Central memory CD8-positive, alpha-beta T cell (primary cell): ENCODE measurements at places on chromosomes 12 and 14.

DNA sequence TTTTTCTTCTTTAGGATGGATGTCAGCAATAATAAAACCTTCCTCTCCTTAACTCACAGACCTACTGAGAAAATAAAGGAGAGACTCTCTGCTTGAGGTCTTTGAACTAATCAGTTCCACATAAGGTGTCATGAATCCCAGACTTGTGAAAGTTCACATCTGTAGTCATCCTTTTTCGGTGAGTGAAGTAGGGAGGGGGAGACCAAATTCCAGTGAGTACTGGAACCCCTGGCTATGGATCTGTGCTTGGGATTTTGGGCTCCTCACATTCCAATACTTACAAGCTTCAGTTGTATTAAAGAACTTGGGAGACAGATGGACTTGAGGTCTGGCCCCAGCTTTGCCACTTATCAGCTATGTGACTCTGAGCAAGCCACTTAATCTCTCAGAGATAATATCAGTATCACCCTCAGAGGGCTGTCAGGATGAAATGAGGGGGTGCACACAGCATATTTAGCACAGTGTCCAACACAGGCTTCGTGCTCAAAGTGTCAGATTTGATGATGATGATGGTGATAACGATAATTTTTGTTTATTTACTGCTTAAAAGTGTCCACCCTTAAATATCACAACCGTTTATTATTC lies 34.8 kb upstream of the APPL2 start:
- no peaks in the 10 kb centered on the region for H3K4me1 ChIP-seq
- DNase-seq: no peak
- no peak overlapping the region for H3K27ac ChIP-seq

- no peak for DNase-seq
- peaks cover 28% of the 10 kb centered on the region for H3K4me1 ChIP-seq
- H3K4me3 ChIP-seq: peak overlapping the region; percentile 71
- H3K36me3 ChIP-seq: peaks cover 6% of the 10 kb centered on the region
Observed at GRCh38 chr12:29104516-29104915, 44.6 kb upstream of the FAR2 start.

GRCh38 chr14:102586420-102587104 lies 5.9 kb upstream of the RCOR1 start:
- no peak overlapping the region for H3K4me3 ChIP-seq
- H3K4me1 ChIP-seq: no peaks in the 10 kb centered on the region
- H3K27me3 ChIP-seq: no peaks in the 10 kb centered on the region

GRCh38 chr12:50087151-50087550 lies 2.0 kb downstream of the SMARCD1 start:
- no peak overlapping the region for H3K27ac ChIP-seq
- H3K36me3 ChIP-seq: peaks cover 40% of the 10 kb centered on the region
- peaks cover 35% of the 10 kb centered on the region for H3K4me1 ChIP-seq
- DNase-seq: no peak
- H3K27me3 ChIP-seq: no peaks in the 10 kb centered on the region

DNA sequence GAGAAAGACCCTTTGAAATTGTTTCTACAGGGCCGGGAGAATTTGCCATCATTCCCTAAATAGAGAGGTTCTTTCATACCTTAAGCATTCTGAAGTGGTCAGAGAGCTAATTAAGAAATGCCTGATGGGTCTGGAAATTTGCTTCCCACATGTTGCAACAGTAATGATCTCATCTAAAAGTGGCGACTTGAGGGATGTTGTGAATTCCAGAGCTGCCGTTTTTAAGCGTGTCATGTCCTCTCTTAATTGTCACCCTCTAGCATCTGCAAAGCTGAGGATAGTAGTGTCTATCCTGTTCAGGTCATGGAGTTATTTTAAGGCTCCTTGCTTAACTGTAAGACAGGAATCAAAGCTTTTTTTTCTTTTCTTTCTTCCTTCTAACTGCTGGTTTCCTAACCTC lies 60.4 kb downstream of the FOS start:
- no peak overlapping the region for H3K4me3 ChIP-seq
- H3K4me1 ChIP-seq: peaks cover 8% of the 10 kb centered on the region
- no peak overlapping the region for H3K27ac ChIP-seq
- H3K27me3 ChIP-seq: peaks cover 23% of the 10 kb centered on the region
- H3K36me3 ChIP-seq: no peaks in the 10 kb centered on the region

GRCh38 chr14:47300796-47301195 lies 374.6 kb downstream of the MDGA2 start:
- no peaks in the 10 kb centered on the region for H3K27me3 ChIP-seq
- no peak for DNase-seq
- no peaks in the 10 kb centered on the region for H3K36me3 ChIP-seq
- no peaks in the 10 kb centered on the region for H3K4me1 ChIP-seq
- H3K27ac ChIP-seq: no peak overlapping the region

GRCh38 chr14:103662591-103662990 lies 33.6 kb downstream of the KLC1 start:
- peaks cover 73% of the 10 kb centered on the region for H3K36me3 ChIP-seq
- no peaks in the 10 kb centered on the region for H3K4me1 ChIP-seq
- no peak for DNase-seq
- H3K4me3 ChIP-seq: no peak overlapping the region
- no peaks in the 10 kb centered on the region for H3K27me3 ChIP-seq

- H3K27ac ChIP-seq: no peak overlapping the region
- no peaks in the 10 kb centered on the region for H3K4me1 ChIP-seq
- no peak overlapping the region for H3K4me3 ChIP-seq
- no peaks in the 10 kb centered on the region for H3K36me3 ChIP-seq
- DNase-seq: no peak
Observed at GRCh38 chr12:52181746-52182145, 10.1 kb downstream of the KRT80 start.

GRCh38 chr12:113070117-113070906 lies 13.8 kb downstream of the DTX1 start:
- H3K27me3 ChIP-seq: no peaks in the 10 kb centered on the region
- peak overlapping the region; percentile 80 for H3K27ac ChIP-seq
- peaks cover 27% of the 10 kb centered on the region for H3K4me1 ChIP-seq
- DNase-seq: no peak
- H3K4me3 ChIP-seq: peak overlapping the region; percentile 34

GRCh38 chr12:57475271-57476161 lies 4.2 kb downstream of the ARHGAP9 start:
- H3K4me1 ChIP-seq: peaks cover 83% of the 10 kb centered on the region
- no peaks in the 10 kb centered on the region for H3K27me3 ChIP-seq
- H3K36me3 ChIP-seq: peaks cover 73% of the 10 kb centered on the region
- peak overlapping the region; percentile 97 for H3K27ac ChIP-seq

- no peak overlapping the region for H3K27ac ChIP-seq
- peaks cover 7% of the 10 kb centered on the region for H3K36me3 ChIP-seq
- no peak for DNase-seq
- no peaks in the 10 kb centered on the region for H3K4me1 ChIP-seq
Observed at GRCh38 chr12:113040722-113041171, 15.8 kb upstream of the DTX1 start.

DNA sequence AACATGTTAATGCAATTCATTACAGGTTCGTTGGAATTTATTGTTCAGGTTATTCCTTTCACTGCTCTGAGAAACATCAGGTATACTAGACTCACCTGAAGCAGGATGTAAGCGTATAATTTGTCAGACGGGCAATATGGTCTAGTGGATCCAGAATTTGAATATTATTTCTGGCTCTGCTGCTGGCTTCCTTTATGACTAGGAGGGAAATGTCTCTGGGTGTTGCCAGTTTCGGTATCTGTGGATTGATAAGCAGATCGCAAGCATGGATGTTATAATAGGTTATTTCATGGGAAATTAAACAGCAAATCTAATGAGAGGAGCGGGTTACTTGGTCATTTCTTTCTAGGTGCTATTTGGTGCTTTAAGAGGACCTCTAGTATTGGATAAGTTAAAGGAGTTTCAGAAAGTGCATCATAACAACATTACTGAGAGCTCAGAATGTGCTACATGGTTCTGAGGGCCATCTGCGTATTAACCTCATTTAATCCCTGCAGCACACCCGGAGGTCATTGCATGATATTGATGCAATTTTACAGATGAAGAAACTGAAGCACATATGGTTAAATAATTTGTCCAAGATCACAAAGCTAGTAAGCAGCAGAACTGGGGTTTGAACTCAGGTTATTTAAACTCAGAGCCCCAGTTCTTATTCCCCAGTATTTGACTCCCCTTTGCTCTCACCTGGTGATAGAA lies 47.3 kb upstream of the BCAT1 start:
- no peak overlapping the region for H3K4me3 ChIP-seq
- peaks cover 14% of the 10 kb centered on the region for H3K4me1 ChIP-seq
- DNase-seq: no peak
- H3K36me3 ChIP-seq: peaks cover 1% of the 10 kb centered on the region
